ENCODE measurements at places on chromosomes 11 and 22.

DNA sequence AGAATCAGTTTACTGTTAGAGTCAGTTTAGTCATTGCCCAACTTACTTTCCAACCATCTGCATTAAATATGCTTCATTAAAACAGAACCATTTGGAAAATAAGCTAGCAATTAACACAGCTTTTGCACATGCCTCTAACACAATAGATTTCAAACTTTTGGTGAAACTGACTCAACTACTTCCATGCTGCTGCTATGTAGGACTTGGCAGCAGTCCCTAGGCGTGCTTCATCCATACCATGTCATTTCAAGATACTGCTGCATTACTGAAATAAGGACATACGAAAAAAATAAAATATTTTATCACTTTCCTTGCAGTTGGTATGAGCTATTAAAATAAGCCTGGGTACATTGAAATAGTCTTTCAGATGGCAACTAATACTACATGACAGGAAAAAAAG is 65.5 kb upstream of the SOX6 start:
- no peak for DNase-seq

DNA sequence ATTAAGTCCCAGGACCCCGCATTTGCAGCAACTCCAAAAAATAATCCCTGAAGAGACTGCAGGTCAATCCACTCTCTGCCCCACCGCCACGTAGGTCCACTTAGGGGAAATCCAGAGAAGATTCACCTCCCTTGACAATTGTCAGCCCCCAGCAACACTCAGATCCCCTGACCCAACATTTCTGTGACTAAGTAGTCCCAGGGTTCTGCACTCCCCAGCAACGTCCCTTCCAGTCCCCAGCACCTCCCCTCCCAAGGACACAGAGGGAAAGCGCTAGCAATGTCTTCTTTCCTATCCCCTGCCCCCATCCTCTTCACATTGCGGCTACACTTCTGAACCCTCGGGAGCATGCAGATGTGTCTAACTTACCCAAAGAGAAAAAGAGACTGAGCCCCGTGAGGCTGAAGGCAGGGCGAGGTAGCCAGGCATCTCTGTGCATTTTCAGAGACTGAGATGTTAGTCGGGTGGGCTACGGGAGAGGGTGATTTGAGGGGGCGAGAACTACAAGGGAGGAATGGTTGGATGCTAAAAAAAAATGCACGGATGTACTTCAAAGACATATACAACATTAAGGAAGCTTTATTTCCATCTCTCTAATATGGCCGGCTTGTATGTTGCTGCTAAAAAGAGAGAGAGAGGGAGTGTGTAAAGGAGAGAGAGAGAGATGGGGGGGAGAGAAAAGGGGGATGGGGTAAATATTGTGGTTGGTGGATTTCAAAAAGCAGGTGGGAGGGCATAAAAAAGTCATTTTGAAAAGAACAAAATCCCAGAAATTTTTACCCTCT is at the start of gene SCN2B:
SCN2B (minus strand) TSS at position 647 of the 785 bp plus-strand sequence; CDS start at position 439, 208 bp downstream.
- no peak for DNase-seq

GRCh38 chr22:37242395-37242918 is 1.6 kb downstream of the RAC2 start:
- no peak for DNase-seq

- no peak for DNase-seq
Observed at GRCh38 chr11:65774525-65775306, 6.1 kb downstream of the AP5B1 start.

- DNase-seq: no peak
Observed at GRCh38 chr11:128512474-128512996, 74.8 kb downstream of the ETS1 start.

GRCh38 chr11:1946812-1947484 is at the start of gene MRPL23:
Gene MRPL23 (plus strand): TSS chr11:1947332. CDS start chr11:1947363, 31 bp downstream.
- DNase-seq: no peak

DNA sequence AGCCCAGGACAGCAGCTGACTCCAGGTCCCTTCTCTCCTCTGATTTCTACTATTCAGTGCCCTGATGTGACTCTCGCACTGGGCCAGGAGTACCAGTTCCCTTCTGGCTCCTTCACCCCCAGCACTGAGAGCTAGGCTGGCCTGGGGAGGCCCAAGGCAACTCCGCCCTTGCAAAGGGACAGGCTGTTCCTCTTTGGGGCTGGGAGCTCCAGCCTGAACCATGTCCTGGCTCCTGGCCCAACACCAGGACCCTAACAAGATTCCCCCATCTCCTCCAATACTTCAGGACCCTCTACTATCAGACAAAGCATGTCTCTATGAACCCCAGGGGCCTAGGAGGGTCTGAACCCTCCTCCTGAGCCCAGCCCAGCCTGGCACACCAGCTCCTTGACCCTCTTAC is 12.5 kb downstream of the CREB3L1 start:
- no peak for DNase-seq

- no peak for DNase-seq
Observed at GRCh38 chr11:85902353-85902752, 47.2 kb downstream of the CCDC83 start.

GRCh38 chr11:19774817-19775580 is 62.4 kb downstream of the NAV2 start:
- no peak for DNase-seq

DNA sequence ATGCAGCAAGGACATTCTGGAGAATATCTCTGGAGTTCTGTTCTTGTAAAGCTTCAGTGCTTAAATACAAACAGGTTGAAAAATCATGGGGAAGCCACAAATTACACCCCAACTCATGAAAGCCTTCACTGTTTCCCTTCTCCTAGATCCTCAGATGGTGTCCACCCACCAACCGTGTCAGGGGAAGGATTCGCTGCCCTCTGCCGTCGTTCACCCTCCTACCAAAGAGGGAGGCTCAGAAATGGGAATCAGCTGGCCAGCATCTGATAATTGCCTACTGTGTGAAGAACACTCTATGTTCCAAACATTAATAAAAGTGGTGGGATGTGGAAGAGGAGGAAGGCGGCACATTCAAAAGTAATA is 7.4 kb upstream of the HEPACAM start:
- DNase-seq: no peak

GRCh38 chr22:47200273-47201051 is 438.0 kb downstream of the TBC1D22A start:
- peak; percentile 8 for DNase-seq

DNA sequence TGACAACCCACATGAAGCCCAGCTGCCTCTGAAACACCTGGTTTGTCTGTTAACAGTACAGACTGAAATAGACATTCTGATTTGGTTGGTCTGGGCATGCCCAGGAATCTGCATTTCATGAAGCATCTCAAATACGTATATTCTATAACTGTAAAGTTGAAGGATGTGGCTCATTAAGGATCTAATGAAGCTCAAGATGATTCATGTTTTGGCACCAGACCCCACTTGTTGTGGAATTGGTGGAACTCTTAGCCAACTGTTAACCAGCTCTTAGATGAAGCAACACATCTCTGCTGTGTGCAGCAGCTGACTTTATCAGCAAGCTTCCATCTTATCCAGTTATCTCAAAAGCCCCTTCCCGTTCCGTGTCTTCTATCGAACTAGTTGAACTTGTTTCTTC is 232.2 kb downstream of the INSC start:
- no peak for DNase-seq

GRCh38 chr11:35412285-35412684 is 7.1 kb downstream of the SLC1A2 start:
- peak; percentile 33 for DNase-seq

- peak; percentile 8 for DNase-seq
Observed at GRCh38 chr11:97742717-97743116, 1278.0 kb upstream of the CNTN5 start.

GRCh38 chr11:134471716-134472455 is 59.8 kb upstream of the B3GAT1 start:
- no peak for DNase-seq

DNA sequence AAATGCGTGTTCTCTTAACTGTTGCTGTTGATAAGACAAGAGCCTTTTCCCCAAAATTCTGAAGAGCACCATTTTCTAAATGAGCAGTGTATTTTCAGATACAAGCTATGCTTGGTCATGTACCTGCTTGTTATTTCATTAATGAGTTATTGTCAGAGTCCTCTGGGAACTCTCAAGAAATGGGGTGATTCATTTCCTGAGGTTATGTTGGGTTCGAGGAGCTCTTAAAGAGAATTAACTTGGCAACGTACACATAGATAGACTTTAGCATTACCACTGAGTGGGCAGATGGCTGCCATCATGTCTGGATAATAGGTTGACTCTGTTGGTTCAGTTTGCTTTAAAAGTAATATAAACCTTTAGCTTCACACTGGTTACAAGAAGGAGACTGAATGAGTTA is 87.9 kb upstream of the SORL1-AS1 start:
- DNase-seq: no peak

GRCh38 chr11:110907629-110908028 is 195.4 kb upstream of the ARHGAP20 start:
- DNase-seq: peak; percentile 95

DNA sequence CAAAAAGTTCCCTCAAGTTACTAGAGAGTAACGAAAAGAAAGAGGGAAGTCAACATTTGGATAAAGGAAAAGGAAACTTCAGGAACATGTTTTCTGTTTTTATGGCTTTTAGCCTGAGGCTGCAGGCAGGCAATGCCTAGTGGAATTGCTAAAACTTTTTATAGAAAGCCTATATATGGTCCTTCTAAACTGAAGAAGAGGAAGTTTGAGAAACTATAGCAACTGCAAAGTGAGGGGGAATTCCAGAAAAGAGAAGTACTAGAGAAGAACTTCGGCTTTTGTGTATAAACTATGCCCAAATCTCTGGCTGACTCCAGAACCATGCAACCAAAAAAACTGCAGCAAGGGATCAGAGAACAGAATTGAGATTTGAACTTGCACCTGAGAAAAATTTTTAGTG is 74.3 kb upstream of the ARHGAP42 start:
- no peak for DNase-seq

DNA sequence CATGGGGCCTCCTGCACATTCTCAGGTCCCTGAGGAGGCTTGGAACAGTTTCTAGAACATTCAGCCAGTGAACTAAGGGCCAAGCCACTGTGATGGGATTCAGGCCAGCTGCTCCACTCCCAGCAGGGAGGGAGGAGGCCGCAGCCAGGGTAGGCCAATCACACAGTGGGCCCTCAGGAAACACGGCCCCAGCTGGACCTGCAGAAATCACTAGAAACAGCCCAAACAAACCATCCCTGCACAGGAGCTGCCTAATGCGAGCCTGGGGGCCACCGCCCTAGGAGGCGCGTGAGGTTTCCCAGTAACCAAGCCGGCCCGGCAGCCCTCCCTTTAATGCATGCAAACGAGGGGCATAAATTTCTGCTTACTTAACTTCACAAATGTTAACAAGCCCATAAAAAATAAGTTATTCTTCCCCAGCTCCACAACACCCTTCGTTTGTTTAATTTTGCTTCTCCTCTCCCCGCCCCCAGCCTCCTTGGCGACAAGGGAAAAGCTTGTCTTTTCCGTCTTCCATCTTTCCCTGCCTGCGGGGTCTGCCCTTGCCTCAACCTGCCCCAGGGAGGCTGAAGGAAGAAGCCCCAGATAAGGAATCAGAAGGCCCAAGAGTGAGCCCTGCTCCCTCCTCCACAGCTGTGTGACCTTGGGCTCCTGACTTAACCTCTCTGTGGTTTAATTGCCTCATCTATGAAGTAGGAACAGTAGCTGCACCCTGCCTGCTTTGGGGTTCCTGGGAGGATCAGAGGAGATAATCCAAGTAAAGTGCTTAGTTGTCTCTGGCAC is 25.7 kb downstream of the ELFN2 start:
- peak; percentile 84 for DNase-seq

DNA sequence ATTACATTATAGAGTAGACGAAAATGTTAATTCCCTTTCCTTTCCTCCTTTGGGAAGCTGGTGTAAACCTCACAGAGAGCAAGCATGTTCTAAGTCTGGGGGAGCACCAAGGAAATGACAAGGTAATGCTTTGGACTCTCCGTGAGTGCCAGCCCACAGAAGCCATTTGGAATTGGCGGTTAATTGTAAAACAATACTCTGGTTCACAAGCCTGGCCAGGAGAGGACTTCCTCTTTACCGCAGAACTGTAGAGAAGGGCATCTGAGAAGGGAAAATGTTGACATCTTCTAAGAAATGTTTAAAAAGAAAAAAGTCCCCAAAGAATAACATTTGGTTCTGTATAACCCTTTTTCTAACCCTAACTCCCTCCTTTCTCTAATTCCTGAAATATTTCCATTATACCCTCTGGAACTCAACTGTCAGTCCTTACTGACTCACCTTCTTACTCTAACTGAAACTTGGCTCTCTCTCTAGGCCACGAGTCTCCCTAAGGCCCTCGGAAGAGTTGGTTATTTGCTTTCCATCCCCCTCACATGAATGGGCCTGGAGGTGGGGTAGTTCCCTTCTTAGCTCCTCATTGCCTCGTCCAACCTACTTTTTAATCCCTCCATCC is 379.8 kb downstream of the SOX6 start:
- DNase-seq: peak; percentile 92

All from fibroblast of the aortic adventitia (primary cell).